ENCODE measurements at places on chromosomes 4 and X.

GRCh38 chr4:75004755-75005668 lies 72.1 kb downstream of the PARM1 start:
- DNase-seq = no peak

- DNase-seq = no peak
Observed at GRCh38 chrX:41913476-41913875, 9.9 kb downstream of the CASK start.

DNA sequence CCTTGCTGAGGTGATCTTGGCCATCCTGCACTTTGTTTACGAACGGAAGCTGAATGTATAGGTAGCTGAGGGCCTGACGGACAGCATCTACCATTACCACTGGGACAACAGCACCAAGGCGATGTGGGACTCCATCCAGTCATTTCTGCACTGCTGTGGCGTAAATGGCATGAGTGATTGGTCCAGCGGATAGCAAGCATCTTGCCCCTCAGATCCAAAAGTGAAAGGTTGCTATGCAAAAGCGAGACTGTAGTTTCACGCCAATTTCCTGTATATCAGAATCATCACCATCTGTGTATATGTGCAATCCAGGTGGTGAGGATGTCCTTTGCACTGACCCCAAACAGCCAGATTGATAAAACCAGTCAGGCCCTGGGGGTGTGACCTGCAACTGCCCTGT lies 4.2 kb upstream of the PYURF start:
- DNase-seq = no peak

DNA sequence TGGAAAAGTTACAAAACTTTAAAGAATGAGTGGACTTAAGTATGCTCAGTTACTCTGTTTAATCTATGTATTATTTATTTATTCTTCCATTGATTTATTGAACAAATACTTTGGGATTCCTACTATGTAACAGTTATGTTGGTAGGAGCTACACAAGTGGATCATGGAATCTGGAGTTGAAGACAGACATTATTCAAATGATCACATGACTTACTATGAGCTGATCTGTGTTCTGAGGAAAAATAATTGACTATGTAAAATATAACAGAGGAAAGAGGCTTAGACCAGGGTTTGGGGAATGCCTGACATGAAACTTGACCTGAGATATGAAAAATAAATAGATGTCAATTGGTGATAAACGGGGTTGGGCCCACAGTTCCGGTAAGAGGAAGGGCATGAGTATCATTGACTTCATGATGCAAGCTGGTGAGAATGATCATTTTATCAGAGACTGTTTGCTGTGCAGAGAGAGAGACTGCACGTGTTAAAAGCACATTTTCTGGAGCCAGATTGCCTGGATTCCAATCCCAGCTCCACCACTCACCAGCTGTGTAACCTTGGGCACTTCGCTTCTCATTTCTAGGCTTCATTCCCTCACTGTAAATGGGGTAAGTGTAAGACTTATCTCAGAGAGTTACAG lies 179.0 kb downstream of the SPCS3 start:
- DNase-seq = no peak

DNA sequence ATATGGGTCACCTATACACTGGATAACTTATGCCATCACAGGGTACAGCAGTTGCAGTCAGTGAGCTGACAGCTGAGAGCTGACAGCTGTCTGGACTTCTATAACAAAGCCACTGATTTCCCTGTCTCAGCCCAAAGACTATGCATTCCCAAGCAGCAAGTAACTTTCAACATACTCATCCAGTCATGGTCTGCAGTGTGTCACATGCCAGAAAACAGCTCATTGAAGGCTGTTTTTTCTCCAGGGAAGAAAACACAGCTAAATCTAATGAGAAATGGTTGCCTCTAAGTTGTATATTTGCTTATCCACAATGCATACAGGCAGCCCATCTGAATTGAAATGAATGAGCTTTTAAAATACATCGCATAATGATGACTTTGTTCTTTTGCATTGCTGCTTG lies 6.3 kb downstream of the KIAA1210 start:
- no peak for DNase-seq

DNA sequence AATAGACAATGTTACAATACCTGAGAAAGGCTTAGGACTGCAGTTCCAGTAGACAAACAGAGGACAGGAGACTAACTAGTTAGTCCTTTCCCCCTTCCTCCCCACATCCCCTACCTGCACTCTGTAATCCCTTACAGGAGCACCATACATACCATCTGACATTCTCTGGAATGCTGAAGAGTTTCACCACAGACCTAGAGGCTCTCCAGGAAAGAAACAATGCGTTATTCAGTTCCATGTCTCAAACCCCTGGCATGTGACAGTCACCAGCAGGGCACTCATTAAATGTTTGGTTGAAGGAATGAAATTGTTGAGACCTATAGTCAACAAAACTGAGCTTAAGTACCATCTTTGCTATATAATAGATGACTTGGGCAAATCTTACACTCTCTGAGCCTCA lies 100.2 kb upstream of the USP38 start:
- no peak for DNase-seq

GRCh38 chr4:24219209-24219608 lies 329.4 kb upstream of the PPARGC1A start:
- no peak for DNase-seq
